GM12878 (cell line): ENCODE measurements at places on chromosomes 6 and 20. TPM values are rescaled to one million over a fixed set of nuclear protein-coding genes. Genes with fewer than 3 reads are reported as not detected.

The PHACTR3 gene
- total RNA-seq: 0.29 TPM in 1 of 2 replicates, not detected in the other

The MROH8 gene
- 1.5 and 2.3 TPM in 2 replicates for total RNA-seq

The CDH4 gene
- total RNA-seq: not detected in 2 replicates

The MED23 gene
- total RNA-seq: 18.3 and 19.4 TPM in 2 replicates

The KCNS1 gene
- not detected in 2 replicates for total RNA-seq

DNA sequence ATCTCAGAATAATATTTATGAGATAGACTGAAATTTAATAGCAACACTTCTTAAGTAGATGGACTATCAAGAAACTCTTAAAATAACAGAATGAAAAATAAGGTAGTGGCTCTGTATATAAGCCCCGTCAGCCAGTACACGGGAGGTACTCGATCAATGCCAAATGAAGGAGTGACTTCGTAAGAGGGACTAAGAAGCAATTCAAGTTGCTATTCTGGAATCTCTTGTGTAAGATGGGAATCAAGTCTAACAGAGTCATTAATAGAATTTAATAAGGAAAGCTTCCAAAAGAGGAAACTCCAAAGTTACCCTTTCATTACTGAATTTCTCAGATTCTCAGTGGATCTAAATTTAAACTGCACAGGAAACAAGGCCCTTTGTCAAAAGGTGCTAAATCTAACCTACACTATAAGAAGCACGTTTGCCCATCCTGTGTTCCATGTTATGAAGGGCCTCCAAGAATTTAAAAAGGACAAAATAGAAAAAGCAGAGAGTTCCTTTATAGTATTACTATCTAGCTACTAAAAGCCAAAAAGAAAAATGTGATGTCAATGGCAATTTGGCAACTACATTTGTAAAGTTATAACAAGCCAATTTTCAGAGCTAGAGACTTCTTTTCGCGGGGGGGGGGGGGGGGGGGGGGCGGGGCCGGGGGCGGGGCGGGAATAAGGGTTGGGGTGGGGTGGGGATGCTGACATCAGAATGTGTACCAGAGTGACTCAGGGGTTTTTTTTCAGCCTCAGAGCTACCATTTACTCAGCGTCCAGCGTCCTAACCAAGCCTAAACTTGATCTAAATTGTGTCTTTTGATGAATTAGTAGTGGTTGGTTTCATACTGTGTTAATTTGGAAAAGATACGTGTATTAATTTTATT lies 200.6 kb downstream of the GMPR start:
- H3K27ac ChIP-seq: peak overlapping the region; percentile 70
- peaks cover 41% of the 10 kb centered on the region for H3K4me1 ChIP-seq
- H3K27me3 ChIP-seq: no peaks in the 10 kb centered on the region
- peaks cover 3% of the 10 kb centered on the region; the same call in 1 of the 2 replicates for H3K36me3 ChIP-seq
- DNase-seq: peak; percentile 53

GRCh38 chr20:51700809-51701285 lies 67.3 kb downstream of the ATP9A start:
- no peaks in the 10 kb centered on the region for H3K36me3 ChIP-seq
- no peak overlapping the region for H3K4me3 ChIP-seq
- peaks cover 4% of the 10 kb centered on the region; the same call in 1 of the 2 replicates for H3K27me3 ChIP-seq

- H3K27ac ChIP-seq: no peak overlapping the region
- no peaks in the 10 kb centered on the region for H3K4me1 ChIP-seq
- H3K4me3 ChIP-seq: no peak overlapping the region
Observed at GRCh38 chr6:111692327-111693164, 86.9 kb upstream of the TRAF3IP2 start.

DNA sequence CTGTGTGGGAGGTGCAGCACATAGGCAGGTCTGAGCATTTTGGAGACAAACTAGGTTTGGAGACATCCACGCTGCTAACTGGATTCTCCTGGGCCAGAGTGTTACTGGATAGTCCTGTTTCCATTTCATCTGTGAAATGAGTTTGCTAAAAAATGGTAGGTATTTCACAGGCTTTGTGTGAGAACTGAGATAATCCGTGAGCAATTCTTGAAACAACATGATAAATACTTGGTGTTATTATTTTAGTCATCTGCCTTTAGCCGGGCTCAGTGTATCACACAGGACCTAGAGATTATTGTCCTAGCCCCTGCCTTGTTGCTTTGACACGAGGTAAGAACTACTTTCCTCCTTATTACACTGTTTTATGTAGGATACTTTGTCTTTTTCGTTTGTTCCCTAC lies 63.0 kb downstream of the PRR18 start:
- no peak for DNase-seq
- no peaks in the 10 kb centered on the region for H3K27me3 ChIP-seq
- no peaks in the 10 kb centered on the region for H3K36me3 ChIP-seq
- peak overlapping the region; percentile 45 for H3K27ac ChIP-seq
- H3K4me1 ChIP-seq: peaks cover 19% of the 10 kb centered on the region

GRCh38 chr6:134061440-134061839 lies 9.0 kb upstream of the SLC2A12 start:
- H3K27me3 ChIP-seq: no peaks in the 10 kb centered on the region
- H3K4me1 ChIP-seq: no peaks in the 10 kb centered on the region
- H3K27ac ChIP-seq: no peak overlapping the region
- H3K4me3 ChIP-seq: no peak overlapping the region

DNA sequence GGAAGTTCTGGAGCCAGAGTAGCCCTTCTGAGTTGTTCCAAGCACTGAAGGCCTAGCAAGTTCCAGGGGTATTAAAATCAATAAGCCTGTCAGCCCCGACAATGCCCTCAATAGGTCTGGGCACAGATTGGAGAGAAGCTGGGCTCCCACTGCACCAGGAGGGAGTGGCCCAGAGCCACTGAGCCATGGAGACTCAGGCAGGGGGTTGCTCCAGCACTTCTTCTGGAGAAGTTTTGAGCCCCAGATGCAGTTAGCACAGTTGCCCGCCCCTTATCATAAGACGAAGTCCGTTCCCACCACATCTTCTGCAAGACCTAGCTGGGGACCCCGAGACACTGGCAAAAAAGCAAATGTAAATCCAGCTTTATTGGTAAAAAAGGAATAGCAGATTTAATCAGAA lies 13.0 kb downstream of the DEFB132 start:
- DNase-seq: no peak
- H3K27me3 ChIP-seq: no peaks in the 10 kb centered on the region
- no peaks in the 10 kb centered on the region for H3K4me1 ChIP-seq
- H3K27ac ChIP-seq: no peak overlapping the region
- H3K4me3 ChIP-seq: no peak overlapping the region
- H3K36me3 ChIP-seq: 0 out of 2 replicates have a peak, but pooled peaks cover under 1% of the 10 kb centered on the region

GRCh38 chr20:51634257-51634656 lies 91.7 kb upstream of the NFATC2 start:
- H3K27me3 ChIP-seq: no peaks in the 10 kb centered on the region
- H3K4me1 ChIP-seq: peaks cover 12% of the 10 kb centered on the region
- DNase-seq: no peak
- no peak overlapping the region for H3K4me3 ChIP-seq
- no peaks in the 10 kb centered on the region for H3K36me3 ChIP-seq
- no peak overlapping the region for H3K27ac ChIP-seq

- no peaks in the 10 kb centered on the region for H3K36me3 ChIP-seq
- peak overlapping the region; percentile 82 for H3K27ac ChIP-seq
- DNase-seq: peak; percentile 71
- H3K27me3 ChIP-seq: no peaks in the 10 kb centered on the region
- H3K4me1 ChIP-seq: peaks cover 37% of the 10 kb centered on the region
- peak overlapping the region; percentile 38; the same call in 1 of the 2 replicates for H3K4me3 ChIP-seq
Observed at GRCh38 chr20:62623488-62624324, 18.6 kb upstream of the SLCO4A1 start.

DNA sequence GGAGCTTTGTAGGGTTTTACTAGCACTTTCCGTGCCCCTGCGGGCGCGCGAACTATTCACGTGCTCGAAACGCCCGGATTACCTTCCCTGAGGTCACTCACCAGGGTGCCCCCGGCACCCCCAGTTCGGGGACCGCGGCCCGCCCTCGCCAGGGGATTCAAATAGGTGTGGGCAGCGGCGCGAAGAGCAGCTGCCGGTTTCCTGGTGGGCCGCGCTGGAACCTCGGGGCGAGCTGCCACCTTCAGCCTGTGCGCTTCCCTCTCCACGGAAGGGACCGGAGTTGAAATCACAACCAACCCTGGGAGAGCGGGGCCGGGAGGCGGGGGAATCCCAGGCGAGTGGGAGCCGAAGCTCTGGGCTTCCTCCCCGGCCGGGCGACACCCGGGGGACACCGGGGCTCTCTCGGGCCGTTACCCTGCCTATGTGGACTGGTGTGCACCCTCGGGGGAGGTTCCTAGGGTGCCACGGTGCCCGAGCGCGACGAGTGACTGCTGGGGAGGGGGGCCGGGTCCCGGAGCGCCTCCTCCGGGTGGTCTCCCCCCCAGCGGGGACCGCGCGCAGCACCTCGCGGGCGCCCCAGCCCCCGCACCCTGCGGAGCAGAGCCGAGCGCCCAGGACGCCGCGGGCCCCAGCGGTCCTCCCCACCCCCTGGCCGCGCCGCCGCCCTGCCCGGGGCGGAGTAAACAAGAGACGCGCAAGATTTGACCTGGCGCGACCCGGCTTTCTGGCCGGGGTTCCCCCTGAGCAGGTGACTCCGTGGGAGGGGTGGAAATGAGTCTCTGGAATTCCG lies 2.1 kb upstream of the HIVEP2 start:
- H3K36me3 ChIP-seq: no peaks in the 10 kb centered on the region
- H3K27ac ChIP-seq: peak overlapping the region; percentile 98
- H3K27me3 ChIP-seq: no peaks in the 10 kb centered on the region
- no peak for DNase-seq
- H3K4me1 ChIP-seq: peaks cover 10% of the 10 kb centered on the region; the same call in 1 of the 2 replicates

DNA sequence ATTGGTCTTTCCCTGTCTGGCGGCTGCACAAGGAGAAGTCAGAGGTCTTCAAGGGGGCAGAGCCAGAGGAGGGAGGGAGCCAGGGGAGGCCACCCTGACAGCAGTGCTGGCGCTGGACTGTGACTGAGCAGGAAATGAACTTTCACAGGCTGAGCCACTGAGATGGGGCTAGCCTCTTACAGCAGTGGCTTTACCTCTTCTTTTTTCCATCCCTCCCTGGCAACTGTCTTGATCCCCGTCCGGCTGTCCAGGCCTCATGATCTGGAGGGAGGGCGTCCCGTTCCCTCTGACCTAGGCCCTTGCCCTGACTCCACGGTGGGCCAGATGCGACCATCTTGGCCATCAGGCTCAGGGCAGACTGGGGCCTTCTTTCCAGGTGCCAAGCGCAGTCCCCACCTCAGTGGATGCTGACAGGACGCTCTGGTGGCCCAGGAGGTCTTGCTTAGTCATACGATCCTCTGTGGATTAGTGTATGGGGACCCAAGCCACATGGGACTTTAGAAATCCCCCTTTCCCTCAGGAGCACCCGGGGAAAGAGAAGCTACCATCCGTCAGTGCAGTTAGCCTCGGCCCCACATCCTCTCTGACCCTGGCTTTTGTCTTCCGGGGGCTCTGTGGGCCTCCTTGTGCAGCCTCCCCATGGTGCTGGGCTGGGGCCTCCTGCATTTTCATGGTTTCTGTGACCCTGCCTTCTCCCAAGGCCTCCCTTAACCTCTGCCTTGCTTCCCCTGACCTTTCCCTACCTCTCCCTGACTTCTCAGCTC lies 57.4 kb upstream of the CCDC167 start:
- peak overlapping the region; percentile 91 for H3K27ac ChIP-seq
- H3K4me1 ChIP-seq: peaks cover 83% of the 10 kb centered on the region
- no peak for DNase-seq
- peak overlapping the region; percentile 81 for H3K4me3 ChIP-seq
- H3K27me3 ChIP-seq: no peaks in the 10 kb centered on the region

DNA sequence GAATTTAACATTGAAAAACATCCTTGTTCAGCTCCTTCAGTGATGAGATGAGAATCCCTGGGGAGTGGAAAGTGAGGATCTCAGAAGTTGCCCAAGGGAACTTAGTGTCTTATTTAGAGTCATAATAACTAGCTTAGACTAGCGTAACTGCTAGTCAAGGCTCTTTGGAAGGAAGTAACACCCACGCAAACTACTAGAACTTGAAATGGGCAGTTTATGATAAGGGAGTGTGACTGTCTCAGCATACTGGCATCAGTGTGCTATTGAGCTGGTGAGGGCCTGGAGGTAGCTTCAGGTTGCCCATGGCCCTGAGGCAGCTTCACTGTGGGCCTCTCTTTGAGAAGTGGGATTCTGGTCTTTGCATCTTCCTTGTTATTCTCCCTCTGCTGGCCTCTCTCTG lies 40.1 kb downstream of the SLX4IP start:
- no peaks in the 10 kb centered on the region for H3K27me3 ChIP-seq
- peak overlapping the region; percentile 42 for H3K27ac ChIP-seq
- no peak overlapping the region for H3K4me3 ChIP-seq
- H3K36me3 ChIP-seq: no peaks in the 10 kb centered on the region; the same call in 1 of the 2 replicates
- DNase-seq: no peak

- no peak overlapping the region for H3K4me3 ChIP-seq
- H3K36me3 ChIP-seq: no peaks in the 10 kb centered on the region
- DNase-seq: no peak
- H3K4me1 ChIP-seq: no peaks in the 10 kb centered on the region
- H3K27me3 ChIP-seq: no peaks in the 10 kb centered on the region
- no peak overlapping the region for H3K27ac ChIP-seq
Observed at GRCh38 chr6:135346747-135347146, 150.8 kb downstream of the AHI1 start.

GRCh38 chr6:134896910-134897309 lies 53.0 kb downstream of the ALDH8A1 start:
- no peaks in the 10 kb centered on the region for H3K36me3 ChIP-seq
- no peak overlapping the region for H3K4me3 ChIP-seq
- no peaks in the 10 kb centered on the region for H3K4me1 ChIP-seq
- H3K27ac ChIP-seq: no peak overlapping the region

DNA sequence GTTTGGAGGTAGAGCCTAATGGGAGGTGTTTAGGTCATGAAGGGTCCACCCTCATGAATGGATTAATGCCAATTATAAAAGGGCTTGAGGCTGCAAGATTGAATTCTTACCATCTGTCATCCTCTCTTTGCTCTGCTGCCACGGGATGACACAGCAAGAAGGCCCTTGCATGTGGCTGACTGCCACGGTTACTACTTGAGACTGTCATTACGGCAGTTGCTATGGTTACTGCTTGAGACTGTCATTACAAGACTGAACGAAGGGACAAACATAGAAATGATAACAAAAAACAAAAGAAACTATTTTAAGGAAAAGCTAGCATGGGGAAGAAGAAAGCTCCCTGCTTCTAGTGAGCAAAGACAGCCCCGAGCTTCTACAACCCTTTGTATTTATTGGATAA lies 715.0 kb downstream of the TFAP2A start:
- H3K27me3 ChIP-seq: no peaks in the 10 kb centered on the region
- H3K4me3 ChIP-seq: no peak overlapping the region
- H3K4me1 ChIP-seq: no peaks in the 10 kb centered on the region
- H3K27ac ChIP-seq: no peak overlapping the region
